ENCODE measurements at places on chromosomes 2 and 18.

GRCh38 chr2:88199912-88200682 lies 30.0 kb downstream of the THNSL2 start:
- DNase-seq, result peak; percentile 29

GRCh38 chr2:70981866-70982810 lies 3.7 kb downstream of the ANKRD53 start:
- no peak for DNase-seq

GRCh38 chr2:9941196-9941995 lies 10.1 kb upstream of the GRHL1 start:
- DNase-seq, result peak; percentile 78

DNA sequence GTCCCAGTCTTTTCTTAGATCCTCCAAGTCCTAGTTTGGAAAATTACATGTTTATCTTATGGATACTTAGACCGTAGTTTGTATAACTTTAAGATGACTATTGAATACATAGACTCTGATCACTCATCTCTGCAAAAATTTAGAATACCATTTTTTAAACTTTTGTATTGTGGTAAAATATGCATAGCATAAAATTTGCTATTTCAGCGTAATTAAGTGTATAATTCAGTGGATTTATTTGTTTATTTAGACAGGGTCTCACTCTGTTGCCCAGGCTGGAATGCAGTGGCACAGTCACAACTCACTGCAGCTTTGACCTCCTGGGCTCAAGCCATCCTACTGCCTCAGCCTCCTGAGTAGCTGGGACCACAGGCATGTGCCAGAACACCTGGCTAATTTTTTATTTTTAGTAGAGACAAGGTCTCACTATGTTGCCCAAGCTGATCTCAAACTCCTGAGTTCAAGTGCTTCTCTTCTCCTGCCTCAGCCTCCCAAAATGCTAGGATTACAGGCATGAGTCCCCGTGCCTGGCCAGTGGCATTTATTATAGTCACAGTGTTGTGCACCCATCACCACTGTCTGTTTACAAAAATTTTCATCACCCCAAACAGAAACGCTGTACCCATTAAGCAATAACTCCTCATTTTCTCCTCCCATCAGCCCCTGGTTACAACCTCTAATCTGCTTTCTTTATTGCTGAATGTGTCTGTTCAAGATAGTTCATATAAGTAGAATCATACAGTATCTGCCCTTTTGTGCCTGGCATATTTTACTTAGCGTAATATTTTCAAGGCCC lies 90.0 kb downstream of the MAP3K20 start:
- DNase-seq, result no peak

GRCh38 chr2:130871843-130872740 lies 35.4 kb downstream of the ARHGEF4 start:
- DNase-seq, result no peak

GRCh38 chr2:37168217-37168981 lies 11.6 kb upstream of the EIF2AK2 start:
- peak; percentile 50 for DNase-seq

DNA sequence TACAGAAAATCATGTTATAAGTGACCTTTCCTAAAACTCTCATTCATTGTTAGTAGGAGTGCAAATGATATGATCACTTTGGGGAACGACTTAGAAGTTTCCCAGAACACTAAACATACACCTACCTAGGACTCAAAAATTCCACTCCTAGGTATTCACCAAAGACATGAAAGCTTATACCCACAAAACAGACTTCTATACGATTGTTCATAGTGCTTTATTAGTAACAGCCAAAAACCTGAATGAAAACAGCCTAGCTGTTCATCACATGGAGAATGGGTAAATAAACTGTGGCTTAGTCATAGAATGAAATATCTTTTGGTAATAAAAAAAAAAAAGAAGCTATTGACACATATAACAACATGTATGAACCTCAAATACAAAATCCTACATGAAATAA lies 8.8 kb downstream of the NOL10 start:
- no peak for DNase-seq

DNA sequence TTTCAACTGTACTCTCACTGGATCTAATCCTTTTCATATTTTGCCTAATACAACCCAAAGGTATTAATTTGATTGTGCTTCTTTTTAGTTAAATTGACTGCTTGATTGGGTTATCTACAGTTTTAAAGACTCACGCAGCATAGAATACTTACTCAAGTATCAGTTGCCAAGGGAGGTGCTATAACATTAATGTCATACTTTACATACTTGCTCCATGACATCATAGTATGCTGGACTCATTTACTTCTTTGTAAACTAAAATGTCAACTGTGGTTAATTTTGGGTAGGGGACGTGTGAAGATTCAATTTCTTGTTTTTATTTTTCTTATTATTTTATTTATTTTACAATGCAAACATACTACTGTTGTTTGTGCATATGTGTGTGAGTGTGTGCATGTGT lies 716.2 kb upstream of the VRK2 start:
- peak; percentile 69 for DNase-seq

DNA sequence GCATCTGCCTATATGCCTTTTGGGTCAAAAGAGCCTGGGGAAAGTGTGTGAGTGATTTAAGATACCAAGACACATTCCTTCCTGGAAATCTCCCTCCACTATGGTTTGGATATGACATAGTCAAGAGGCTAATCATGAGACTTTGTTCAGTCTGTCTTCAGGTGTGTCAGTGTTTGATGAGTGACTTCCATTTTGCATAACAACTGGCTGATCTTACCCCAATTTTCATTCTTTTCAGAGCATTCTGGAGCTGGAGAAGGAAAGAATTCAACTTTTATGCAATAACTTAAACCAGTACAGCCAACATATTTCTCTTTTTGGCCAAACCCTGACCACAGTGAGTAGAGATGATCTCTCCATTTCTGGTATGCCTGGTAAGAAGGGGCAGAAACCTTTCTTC lies 39.4 kb downstream of the SPC25 start:
- DNase-seq, result no peak

DNA sequence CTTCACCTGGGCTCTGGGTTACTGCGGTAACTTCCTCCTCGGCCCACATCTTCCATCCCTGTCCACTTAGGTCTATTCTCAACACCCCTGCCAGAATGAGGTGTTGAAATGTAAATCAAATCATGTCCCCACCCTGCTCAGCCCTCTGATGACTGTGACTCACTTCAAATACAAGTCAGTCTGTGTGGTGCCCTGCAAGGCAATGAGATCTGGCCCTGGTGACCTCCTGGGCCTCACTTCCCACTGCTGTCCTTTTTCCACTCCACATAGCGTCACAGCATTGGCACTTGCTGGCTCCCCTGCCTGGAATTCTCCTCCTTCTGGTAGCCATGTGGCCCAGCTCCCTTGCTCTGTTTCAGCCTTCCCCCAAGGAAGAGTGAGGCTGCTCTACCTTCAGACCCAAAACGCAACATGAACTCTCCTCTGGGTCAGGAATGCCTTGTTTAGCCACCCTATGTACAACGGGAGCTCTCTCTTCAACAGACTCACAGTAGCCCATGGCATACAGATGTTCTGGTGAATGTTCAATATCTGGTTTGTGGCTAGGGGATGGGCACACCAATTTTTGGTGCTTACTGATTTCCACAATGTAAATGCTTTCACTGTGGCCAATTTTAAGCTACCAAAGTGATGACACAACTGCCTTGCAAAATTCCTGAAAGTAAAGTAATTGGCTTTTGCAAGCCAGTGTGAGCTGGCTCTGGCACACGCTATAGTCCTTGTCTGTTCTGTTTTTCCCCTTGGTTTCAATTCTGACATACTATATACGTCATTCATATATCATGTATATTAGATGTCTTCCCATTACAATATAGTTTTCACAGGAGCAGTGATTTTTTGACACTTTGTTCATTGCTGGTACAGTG lies 550.3 kb upstream of the HS6ST1 start:
- no peak for DNase-seq

- DNase-seq, result no peak
These were observed 174.8 kb downstream of the TWIST2 start for GRCh38 chr2:239022437-239023260.

- no peak for DNase-seq
These were observed 354.3 kb downstream of the AKAIN1 start for GRCh38 chr18:4842751-4843150.

DNA sequence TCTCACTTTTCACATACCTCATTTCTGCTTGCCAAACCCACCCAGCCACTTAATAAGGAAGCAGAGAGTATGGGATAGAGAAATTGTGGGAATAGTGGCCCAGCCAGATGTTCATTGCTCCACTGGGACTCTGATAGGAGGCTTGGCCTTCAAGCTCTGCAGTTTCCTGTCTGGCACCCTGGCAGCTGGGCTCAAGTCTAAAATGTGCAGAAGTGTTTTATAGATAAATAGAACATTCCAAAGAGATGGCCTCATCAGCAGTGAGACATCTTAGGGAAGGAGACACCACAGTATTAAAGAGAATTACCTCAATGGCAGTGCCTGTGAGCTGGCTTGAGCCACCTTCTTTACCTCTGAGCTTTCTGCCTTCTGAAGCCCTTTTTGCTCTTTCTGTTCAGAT lies 24.7 kb downstream of the COPS7B start:
- DNase-seq, result peak; percentile 88

- peak; percentile 96 for DNase-seq
These were observed 18.1 kb downstream of the EPAS1 start for GRCh38 chr2:46315103-46315890.

Data from EL (cell line).